Lower lobe of right lung (tissue), 2 donors: ENCODE measurements at places on chromosomes 5 and 9.

DNA sequence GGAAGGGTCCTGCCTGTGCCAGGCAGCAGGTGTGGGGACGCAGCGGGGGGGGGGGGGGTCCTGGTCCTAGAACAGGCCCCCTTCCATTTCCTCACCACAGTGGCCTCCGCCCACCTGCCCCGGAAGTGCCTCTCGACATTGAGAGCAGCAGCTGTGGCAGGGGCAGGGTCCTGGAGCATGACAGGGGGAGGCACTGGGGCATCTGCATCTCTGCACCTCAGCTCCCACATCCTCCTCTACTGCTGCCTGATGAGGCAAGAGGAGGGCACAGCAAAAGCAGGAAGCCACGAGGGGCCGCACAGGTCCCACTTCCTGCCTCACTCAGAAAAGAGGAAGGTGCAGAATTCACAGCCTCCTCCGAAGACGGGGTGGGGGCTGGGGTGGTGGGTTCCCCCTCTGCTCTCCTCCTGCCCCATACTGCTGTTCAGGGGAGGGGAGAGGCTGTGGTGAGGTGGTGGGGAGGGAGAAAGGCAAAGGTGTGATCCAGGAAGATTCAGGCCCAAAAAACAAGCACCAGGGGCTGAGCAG, 14.8 kb downstream of the AKNA start:
- DNase-seq: peak; percentile 88

DNA sequence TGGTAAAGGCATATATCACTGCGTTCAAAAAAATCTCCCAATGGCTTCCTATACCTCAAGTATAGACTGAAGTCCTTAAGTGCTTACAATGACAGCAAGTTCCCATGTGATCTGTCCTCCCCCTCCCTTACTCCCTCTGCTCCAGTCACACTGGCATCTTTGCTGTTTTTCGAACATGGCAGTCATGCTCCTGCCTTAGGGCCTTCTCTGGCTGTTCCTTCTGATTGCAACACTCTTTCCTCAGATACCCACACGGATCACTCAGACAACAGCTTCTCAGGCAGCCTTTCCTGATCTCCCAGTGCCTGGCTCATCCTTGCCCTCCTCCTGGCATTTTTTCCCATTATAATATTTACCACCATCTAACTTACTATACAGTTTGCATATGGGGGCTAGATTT, 232.8 kb downstream of the ARHGEF28 start:
- no peak for DNase-seq

GRCh38 chr9:121463026-121463807, 36.4 kb downstream of the GGTA1 start:
- DNase-seq: peak; percentile 61

- DNase-seq: no peak
Observed at GRCh38 chr9:9674461-9674860, 938.3 kb downstream of the PTPRD start.

DNA sequence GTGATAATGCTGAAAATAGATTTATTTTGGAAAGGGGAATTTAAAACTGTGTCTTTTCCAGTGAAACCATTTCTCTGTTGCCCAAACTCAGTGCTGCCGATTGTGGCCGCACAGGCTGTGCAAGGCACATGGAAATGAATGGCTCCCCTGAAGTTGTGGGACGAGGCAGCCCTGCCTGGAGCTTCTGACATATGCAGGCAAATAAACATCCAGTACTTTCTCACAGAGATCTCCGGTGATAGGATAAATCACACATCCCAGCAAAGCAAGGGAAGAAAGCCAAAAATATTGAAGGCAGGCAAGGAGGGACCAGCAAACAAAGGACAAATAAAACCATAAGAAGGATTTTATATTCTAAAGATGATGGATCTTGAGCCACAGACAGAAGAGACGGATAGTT, 464.5 kb downstream of the MTRR start:
- DNase-seq: no peak

DNA sequence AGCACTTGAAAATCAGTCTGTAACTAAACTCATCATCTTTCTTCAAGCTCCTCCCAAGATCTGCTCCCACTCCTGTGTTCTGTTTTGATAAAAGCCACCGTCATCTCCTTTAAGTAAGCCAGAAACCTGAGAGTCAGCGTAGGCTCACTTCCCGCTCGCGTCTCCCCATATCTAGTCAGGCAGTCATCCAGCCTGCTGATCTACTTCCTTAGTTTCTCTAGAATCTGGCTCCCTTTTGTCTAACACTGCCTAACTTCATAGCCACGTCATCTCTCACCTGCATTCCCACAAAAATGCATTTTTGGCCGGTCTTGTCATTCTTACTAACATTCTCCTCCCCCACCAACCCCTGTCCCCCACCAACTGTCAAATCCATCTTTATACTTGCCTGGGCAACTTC, 3.0 kb upstream of the TJP2 start:
- no peak for DNase-seq

- DNase-seq: no peak
Observed at GRCh38 chr5:179825655-179826182, 5.0 kb downstream of the SQSTM1 start.

GRCh38 chr9:120481248-120481647, 98.7 kb downstream of the CDK5RAP2 start:
- no peak for DNase-seq

DNA sequence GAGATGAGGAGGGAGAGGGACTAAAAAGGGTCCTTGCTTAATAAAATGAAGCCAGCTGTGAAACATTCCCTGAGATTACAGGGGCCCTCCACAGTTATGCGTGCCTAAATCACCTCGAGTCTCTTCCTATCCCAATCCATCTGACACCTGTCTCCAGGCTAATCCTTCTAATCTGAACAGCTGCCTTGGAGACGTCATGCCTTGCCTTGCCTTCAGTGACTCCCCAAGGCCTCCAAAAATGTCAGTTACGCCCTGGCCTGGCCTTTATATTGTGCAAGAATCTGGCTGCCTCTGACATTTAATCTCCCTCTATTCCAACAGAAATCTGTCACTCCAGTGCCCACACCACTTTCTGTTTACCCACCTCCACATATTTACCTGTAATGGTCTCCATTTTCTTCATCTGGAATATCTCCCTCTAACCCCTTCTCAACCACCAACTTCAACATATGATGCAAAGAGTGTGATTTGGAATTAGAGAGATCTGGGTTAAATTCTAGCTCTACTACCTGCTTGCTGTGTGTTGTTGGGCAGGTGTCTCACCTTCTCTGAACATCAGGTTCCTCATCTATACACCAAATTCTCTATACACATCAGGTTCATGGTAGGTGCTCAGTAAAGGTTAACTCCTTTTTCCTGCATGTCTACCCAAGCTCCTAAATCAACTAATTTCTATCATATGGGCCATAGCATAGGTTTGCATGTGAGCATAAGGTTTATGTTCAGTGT, 57.9 kb downstream of the PTCD2 start:
- no peak for DNase-seq

- no peak for DNase-seq
Observed at GRCh38 chr5:83556190-83556589, 84.6 kb downstream of the VCAN start.

GRCh38 chr9:3736161-3736560, 210.4 kb upstream of the RFX3 start:
- DNase-seq: no peak

GRCh38 chr9:97980479-97980803, 2.7 kb upstream of the ANP32B start:
- DNase-seq: no peak

- DNase-seq: no peak
Observed at GRCh38 chr5:133472829-133473228, 139.5 kb downstream of the FSTL4 start.

- no peak for DNase-seq
Observed at GRCh38 chr5:10566543-10567068, 2.7 kb downstream of the ANKRD33B start.

DNA sequence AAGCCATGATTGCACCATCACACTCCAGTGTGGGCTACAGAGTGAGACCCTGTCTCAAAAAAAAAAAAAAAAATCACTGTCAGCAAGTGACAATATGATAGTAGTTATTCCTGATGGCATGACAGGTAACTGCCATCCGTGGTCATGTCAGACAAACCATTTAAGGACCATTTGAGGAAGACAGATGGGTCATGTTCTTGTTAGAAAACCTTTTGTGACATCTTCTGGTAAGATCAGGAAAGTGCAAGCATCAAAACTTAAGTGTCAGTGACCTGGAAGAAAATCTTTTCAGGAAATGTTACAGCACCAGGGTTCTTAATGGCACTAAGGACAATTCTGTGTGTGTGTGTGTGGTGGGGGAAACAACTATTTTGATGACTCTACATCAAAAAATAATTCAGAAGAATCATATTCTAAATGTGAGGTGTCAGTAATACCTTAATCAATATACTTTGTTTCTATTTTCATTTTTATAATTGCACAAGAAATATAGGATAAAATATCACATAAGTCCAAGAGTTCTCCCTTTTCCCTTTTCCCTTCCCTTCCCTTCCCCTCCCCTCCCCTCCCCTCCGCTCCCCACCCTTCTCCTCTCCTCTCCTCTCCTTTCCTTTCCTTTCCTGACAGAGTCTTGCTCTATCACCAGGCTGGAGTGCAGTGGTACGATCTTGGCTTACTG, 17.8 kb downstream of the SLC38A9 start:
- DNase-seq: no peak

- DNase-seq: no peak
Observed at GRCh38 chr5:165039748-165040147, 1534.3 kb downstream of the MAT2B start.

DNA sequence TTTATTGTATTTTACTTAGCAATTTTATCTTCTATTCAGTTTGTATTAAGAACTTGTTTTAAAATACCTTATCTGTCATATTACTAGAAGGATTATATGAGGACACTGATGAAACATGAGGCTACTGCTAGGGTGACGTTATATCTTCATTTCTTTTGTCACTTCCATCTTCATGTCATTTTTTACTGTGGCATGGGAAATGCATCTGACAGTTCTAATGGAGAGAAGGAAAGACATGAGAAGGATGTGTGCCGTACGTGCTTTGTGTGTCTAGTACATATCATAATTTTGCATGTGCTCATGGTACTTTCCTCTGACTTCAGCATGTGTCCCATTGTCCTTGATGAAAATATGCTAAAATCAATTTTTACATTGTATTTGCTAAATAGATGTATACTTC, 258.2 kb downstream of the PTPRD start:
- DNase-seq: no peak

DNA sequence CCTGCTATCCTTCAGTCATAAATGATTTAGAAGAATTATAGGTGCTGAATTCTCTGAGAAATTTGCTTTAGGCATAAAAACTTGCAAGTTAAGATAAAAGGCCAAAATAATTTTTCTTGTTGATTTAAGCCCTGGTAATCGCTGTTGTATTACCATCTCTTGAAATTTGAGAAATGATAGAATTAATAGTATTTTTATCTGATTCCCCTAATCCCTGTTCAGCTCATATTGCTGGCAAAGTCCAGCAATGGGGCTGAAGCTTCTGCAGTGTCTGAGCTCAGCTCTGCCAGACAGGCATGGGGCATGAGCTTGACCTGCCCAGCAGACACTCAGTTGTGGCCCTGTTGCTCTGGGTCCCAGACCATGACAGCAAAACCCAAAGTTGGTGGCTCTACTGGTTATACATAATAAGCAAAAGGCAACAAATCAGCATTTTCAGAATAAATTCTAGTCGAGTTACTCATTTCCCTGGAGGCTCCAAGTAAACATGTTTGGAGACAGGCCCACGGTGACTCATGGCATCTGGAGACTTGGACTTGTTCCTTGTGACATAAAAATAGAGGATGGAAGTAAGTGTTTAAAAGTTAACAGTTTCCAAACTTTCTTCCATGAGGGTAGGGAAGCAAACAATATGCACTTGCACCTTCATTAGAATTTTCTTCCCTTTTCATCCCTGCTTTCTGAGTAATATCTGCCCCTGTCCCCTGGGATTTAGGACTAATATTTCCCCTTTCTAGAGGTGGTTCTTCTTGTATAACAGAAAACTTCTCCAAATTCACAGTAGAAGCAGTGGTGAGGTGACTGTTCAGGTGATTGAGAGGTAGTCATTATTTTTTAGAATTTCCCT, 60.2 kb upstream of the SLC2A8 start:
- no peak for DNase-seq

DNA sequence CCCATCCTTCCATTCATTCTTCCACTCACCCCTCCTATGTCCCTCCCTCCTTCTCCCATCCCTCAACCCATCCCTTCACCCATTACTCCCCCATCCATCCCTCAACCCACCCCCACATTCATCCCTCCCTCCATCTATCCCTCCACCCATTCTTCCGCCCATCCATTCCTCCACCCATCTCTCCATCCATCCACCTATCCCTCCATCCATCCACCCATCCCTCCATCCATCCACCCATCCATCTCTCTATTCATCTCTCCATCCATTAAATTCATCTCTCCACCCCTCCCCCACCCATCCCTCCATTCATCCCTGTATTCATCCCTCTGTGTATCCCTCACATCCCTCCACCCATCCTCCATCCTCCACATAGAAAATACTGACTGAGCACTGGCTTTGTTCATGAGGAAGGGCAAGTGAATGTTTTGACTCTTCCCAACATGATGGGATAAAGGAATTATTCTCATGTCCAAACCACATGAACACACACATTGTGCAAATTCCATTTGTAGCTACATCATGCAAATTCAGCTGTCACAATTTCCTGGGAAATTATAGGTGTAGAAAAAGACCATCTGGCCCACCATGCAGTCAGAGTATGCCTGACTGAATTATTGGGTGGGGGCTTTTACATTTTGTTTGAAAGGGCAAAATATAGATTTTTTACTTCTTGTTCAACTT, 6.9 kb upstream of the VAV2 start:
- DNase-seq: no peak

DNA sequence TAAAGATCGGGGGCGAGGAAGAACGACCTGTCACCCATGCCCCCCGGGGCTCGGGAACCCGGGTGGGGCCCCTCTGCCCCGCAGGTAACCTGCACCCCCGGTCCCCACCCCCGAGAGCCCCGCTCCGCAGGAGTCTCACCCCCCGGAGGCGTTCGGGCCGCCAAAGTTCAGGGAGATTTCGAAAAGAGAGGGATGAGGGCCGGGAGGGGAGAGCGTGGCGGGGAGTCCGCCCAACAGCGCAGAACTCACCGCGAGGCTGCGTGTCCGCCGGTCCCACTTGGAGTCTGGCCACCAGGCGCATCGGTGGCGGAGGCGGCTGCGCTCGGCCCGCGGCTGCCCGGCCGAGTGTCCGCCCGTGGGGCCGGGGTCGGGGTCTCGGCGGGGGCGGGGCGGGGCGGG, at the start of gene PHF19:
TSS of gene PHF19 (minus strand) at position 347 of the 399 bp plus-strand sequence. CDS start 2,447 bp downstream, outside the sequence.
- peak; percentile 49 for DNase-seq

DNA sequence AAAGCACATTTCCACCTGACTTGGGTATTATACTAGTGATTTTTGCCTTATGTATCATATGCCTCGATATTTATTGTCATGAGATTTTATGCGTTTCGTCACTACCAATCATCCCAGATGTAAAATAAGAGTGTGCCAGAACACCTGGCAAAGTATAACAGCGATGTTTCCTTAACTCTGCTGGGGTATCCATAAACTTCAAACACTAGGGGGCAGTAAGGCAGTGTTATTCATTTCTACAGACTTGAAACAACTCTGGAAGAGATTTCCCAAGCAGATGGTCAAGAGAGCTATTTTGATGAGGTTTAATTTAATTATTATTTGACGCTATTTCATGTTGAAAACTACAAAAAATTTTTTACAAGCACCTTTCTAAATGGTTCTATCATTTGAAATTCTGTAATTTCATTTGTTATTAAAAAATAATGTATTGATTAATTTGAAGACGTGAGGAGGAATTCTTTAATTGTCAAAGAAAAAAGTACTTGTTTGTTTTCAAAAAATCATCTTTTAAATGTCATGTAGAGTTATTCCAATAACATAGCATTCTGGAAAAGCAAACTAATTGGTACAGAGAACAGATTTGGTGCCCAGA, 388.5 kb upstream of the CTNND2 start:
- no peak for DNase-seq
